ENCODE measurements at places on chromosomes 7 and 10.

DNA sequence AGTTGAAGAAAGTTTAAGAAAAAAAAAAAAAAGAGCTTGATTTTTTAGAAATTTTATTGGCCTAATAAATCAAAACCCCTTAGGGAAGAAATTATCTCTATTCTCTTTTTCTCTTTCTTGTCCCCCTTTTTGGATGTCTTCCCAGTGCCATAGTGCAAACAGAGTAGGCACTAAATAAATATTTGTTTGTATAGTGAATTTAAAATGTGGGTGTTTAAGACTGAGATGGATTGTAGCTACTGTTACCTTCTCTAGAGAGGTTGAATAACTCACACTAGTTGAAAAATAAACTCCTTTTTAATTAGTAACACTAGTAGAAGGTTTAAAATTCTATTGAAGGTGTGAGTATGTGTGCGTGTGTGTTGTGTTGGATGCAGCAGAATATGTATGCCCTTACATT, 783.8 kb downstream of the NXPH1 start:
- DNase-seq: no peak

DNA sequence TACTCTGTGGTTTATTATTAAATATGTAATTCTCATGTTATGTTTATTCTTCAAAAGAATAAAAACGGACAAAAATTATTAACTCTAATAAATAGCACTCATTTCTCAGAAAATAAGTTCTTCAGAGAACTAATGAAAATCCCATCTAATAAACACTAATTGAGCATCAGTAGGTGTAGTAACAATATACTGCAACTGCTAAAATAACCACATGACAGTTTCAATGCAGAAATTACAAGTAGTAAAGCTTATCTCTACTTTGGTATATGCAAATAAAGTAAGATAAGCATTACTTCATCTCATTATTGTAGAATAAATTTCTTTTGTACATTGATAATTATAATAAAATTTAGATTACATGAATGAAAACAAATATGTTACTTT, 56.4 kb upstream of the DKK1 start:
- DNase-seq: no peak

GRCh38 chr10:106815427-106816043, 349.0 kb downstream of the SORCS1 start:
- no peak for DNase-seq

DNA sequence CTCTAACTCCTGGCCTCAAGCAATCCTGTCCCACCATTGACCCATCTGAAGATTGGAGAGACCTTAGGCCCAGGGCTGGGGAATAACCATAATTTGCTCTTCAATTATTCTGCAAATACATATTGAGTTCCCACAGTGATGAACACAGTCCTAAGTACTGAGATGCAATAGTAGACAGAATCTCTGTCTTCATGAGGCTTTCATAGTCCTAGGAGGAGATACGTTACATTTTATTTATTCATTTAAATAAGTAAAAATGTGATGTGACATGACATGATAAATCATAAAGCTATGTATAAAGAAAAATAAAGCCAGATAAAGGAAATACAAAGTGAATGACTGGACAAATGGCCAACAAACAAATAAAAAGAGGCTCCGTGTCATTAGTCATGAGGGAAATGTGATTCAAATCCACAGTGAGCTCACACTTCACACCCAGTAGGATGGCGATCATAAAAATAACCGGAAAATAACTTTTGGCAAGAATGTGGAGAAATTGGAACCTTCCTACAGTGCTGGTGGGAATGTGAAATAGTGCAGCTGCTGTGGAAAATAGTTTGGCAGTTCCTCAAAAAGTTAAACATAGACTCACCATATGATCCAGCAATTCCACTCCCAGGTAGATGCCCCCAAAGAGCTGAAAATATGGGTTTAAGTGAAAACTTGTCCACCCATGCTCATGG, 52.1 kb upstream of the JCAD start:
- no peak for DNase-seq

- DNase-seq: no peak
Measured at GRCh38 chr10:4983615-4984216, 19.9 kb downstream of the AKR1C2 start.

- DNase-seq: no peak
Measured at GRCh38 chr7:91151916-91152315, 112.3 kb upstream of the FZD1 start.

DNA sequence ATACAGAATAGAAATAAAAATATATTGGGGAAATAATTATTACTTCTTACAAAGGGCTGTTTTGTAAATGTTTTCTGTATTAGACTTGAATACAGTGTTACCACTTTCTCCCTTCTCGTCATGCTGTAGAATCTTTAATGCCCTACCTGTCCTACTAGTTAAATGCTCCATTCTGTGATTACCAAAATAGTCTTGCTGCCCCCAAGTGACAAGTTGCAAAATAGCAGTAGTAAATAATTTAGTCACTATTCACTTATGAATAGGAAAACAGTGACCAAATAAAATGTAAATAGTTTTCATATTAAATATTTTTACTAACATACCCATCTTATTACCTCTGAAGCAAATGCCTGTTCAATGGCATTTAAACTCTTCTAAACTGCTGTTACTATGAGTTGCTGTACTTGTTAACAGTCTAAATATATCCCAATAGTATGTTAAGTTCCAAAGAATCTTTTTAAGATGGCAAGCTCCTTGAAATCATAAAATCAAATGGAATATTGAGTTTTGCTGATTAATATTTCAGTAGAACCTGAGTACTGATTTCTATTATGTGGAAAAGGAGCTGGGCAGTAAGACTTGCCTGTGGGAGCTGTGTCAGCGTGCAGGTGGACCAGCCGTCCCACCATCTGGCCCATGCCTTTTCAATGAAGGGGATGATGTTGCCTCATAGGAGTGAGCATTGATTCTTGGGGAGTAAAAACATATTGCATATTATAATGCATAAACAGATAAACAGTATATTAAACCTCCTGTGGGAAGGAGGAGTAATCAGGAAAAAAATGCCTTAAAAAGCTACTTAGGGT, 18.1 kb upstream of the OIT3 start:
- no peak for DNase-seq

DNA sequence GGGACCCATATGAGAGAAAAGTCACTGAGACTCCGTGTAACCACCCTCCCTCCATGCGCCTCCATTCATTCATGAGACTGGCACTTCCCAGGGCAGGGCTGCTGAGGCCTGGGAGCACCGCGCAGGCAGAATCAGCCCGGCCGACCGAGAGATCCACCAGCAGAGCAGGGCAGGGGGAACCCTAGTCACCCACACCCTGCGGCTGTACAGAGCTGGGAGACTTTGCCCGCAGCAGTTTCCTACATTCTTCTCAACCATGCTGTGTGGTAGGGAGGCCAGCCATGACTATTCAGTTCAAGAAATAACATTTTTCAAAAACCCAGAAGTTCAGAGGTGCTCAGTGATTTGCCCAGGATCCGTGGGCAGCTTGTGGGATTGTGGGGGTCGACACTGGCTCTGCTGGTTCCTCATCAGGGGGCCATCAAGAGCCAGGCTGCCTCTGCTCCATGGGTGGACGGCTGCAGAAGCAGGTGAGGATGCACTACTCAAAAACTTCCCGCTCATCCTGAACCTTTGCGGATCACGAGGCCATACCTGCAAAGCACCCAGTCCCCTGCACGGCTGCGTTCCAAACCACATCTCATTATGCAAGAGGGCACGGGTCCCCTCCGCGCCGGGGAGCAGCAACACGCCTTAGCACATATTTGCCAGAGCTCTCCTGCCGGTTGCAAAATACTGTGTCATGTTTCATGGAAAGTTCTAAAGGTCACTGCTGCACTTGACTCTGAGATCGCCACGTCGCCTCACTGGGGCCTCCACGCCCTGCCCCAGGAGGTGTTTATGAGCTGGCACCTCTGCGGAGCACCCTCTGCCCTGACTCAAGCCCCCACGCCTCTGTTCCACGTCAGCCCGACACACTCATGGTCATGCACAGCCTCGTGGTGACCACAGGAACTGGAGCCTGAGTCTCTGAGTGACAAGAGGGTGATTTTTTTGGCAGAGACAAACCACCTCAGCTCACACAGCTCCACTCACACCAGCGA, 132.0 kb downstream of the PRKAG2 start:
- no peak for DNase-seq

- no peak for DNase-seq
Measured at GRCh38 chr10:93417266-93417665, 64.9 kb downstream of the MYOF start.

DNA sequence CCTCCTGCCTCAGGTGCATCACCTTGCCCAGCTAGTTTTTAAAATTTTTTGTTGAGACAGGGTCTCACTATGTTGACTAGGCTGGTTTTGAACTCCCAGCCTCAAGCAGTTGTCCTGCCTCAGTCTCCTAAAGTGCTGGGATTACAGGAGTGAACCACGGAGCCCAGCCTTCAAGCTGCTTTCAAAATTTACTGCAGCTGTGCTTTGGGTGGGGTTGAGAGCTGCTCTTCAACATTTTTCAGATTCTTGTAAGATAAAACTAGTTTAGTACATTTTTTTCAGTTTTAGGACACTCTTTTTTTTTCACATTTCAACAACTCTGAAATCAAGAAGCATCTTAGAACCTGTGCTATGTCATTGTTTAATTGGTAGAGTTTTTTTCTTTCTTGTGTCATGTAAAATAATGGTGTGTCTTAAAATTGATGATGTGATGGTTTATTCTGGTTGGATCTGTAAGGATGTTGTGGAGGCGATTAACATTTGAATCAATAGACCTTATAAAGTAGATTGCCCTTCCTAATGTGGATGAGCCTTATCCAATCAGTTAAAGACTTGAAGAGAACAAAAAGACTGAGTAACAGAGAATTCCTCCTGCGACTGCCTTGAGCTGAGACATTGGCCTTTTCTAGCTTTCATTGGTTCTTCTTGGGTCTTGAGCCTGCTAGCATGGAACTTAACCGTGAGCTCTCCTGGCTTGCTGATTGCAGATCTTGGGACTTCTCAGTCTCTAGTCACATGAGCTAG, 13.5 kb downstream of the PLEKHA8 start:
- DNase-seq: no peak

GRCh38 chr7:73489976-73490375, 32.1 kb downstream of the BAZ1B start:
- no peak for DNase-seq

DNA sequence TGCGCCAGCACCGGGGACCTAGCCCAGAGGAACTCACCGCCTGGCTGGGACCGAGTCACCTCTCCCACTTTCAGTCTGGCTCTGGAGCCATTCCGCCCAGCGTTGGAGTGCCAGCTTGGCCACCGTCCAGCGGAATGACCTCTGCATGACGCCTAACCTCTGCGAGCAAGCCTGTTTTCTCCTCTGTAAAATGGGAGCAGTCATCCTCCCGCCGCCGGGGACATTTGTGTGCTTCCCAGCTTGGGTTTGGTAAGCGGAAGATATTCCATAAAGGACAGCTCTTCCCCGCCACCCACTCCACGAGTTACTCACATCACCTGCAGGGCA, 1.3 kb upstream of the ZCCHC24 start:
- no peak for DNase-seq

DNA sequence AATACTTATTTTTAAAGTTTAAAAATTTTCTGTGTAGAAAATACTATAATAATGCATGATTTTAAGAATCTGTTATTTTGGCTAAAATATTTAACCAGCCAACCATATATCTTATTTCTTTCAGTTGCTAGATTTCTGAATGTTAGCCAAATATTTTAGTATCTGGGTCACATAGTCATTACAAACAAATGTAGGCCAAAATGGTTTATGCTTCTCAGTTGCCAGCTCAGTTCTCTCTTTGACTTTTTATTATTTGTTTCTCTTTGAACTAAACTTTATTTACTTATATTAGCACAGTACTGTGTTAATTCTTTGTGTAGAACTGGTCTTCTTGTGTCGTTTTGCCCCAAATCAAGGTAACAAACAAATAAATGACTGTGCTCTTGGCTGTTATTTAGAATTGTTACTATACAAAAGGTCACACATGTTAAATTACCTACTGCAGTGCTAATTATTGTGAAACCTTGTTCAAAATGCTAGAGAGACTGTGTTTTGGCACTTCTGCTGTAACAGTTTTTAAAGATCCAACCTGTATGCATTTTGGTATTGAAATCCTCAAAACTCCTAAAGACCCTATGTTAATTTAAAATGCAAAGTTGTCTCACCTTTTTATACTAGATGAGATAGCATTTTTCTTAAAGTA, 39.8 kb downstream of the ZEB1 start:
- no peak for DNase-seq

DNA sequence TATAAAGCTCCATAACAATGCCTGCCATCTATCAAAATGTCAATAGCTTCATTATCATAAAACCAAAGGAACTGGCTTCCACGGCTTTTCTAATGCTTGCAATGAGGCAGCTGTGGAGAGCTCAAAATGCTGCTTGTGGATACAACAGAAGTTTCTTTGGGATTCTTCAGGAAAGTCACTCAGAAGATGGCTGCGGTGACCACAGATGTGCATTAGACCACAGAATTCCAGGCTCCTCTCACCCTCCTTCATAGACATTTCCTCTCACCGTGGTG, 77.2 kb downstream of the CDCA7L start:
- DNase-seq: no peak

GRCh38 chr10:24251547-24251946, 42.6 kb downstream of the KIAA1217 start:
- no peak for DNase-seq

DNA sequence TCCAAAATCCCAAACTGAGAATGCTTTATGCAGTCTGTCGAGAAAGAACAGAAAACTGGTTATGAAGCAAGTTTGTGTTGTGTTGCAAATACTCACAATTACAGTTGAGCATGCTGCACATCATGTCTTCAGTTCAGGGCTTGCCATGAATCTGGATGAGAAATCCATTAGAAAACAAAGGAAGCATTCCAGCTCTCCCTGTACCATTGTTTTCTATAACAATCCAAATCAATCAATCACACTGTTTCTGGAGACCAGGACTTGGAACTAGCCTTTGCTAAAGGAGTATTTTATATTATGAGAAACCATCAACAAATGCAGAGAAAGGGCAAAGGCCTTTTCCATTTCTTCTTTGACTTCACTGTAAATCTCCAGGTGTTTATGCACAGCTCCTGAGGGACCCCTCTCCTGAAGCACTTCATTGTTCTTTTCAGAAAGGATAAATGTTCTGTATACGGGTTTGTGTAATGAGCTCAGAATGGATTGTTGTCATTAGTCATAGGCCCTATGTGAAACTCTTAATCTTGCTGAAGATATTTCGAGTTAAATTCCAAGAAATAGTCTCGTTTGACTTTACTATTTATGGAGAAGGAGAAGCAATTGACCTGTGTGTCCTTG, 364.7 kb upstream of the POM121L12 start:
- DNase-seq: no peak

DNA sequence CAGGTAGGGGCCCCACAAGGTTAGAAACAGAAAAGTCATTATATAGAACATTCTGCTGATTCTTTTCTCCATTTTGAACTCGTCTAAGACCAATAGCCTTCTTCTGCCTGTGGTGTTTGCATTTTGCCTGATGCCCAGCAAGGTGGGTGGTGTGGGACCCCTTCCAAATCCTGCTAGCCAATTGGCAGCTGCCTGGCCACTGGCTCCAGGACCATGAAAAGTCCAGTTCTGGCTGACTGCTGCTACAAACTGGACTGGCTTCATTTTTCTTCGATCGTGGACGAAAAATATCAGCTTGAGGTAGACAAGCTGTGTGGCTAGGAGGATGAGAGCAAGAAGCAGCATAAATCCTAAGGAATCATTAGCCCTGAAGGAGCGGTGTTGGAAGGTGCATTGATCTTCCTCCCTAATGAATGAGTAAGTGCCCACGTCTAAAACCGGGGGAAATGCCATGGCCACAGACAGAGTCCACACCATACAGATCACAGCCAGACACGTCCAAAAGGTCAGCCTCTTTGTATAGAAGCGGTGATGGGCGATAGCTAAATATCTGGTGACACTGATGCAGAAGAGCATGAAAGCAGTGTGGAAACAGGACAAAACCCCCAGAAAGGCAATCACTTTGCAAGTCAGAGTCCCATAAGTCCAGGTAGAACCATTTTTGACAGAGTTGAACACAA, 2.7 kb downstream of the GPR85 start:
- DNase-seq: no peak

GRCh38 chr10:33732161-33732680, 397.8 kb upstream of the NRP1 start:
- no peak for DNase-seq
